ENCODE measurements at places on chromosomes 4 and X.

DNA sequence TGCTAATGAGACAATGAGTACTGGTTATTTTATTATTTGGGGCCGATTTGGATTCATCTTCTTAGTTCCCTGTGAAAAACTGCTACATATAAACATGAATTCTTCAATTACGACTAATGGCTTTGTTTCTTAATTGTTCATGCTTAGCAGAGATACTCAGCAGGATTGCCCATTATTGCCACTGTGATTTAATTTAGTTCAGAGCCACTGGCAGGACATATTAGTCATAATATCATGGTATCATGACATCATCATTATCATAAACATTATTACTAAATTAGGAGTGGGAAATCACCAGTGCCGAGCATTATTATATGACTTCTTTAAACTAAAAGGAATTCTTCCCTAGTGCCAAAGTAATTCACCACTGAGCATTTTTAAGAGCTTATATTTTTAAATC lies 201.4 kb downstream of the SPOCK3 start:
- no peak for DNase-seq

DNA sequence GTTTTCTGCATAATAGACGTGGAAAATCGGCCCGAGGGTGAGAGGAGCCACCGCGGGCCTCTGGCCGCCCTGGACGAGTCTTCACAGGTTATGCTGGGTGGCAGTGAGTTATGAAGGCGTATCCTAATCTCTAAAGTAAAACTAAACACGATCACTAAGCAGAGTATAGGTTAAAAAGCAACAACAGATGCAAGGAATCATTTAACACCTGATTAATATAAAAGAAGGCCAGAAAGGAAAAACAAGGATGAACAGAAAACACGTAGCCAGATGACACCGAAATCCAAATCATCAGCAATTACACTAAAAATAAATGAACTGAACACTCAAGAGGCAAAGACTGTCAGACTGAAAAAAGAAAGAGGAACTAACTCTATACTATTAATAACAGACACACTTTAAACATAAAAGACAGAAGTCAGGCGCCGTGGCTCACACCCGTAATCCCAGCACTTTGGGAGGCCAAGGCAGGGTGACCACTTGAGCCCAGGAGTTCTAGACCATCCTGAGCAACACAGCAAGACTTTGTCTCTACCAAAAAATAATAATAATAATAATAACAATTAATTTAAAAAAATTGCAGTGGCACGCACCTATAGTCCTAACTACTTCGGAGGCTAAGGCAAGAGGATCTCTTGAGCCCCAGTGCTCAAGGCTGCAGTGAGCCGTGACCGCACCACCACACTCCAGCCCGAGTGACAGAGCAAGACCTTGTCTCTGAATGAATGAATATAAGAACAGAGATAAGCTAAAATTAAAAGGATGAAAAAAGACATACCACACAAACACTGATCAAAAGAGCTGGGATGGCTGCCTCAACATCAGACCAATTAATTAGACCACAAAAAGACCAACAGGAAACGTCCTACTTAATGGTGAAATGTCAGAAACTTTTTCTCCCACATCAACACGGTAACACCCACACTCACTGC lies 30.0 kb downstream of the CTBP1 start:
- no peak for DNase-seq

DNA sequence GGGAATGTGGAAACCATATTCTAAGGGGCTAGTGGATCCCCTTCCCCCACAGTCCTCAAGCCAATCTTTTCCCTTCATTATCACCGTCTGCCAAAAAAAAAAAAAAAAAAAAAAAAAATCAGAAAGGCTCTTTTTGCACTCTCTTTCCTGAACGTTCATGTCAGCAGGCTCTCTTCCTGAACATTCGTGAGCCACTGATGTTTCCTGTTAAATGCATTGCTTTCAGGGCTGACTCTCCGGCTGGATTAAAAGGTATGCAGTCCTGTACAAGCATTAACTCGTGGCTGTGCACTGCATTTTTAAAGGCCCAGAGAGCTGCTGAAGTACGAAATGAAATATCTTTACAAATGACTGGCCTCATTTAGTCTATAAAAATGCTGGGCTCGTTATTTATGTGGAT lies 34.0 kb upstream of the TSPAN5 start:
- no peak for DNase-seq

DNA sequence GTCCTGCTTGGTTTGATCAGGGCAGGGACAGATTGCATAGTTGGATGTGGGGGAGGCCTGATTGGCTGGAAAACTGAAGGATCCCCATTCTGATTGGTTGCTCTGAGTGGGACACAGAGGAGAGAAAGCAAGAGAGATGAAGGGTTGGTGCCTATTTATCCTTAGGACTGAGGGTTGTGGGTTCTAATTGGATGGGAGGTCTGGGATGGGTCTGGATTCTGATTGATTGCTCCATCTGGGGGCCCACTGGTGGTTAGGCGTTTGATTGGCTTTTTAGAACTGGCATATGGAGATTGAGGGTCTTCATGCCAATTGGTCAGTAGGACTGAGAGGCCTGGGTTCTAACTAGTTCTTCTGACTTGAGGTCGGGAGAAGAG lies 644 bp upstream of the EBP start:
- no peak for DNase-seq

DNA sequence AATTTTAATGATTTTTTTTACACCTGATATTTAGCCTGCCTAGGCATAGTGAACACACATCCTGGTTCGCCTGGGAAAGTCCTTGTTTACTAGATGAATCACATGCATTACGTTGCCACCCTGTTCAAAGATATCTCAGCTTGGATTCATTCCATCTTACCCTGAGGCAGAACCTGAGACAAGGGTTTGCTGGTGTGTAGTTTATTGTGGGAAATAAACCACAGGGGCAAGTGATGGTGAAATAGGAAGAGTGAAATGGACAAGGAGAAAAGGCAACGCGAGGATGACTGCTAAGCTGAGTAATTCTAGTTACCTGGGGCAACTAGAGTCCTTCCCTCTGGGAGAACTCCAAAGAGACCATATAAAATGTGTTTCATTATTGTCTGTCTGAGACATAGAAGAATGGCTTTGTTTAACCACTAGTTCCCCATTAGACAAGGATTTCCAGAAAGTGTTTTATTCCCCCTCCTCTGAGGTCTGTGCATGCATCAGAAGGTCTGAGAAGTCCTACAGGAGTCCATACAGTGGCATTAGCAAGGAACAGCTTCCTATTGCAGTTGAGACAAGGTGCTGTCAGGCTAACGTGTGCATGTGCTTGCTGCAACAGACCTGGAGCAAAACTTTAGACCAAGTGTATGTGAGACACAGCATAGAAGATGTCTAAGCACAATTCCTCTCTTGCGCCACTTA lies 797.3 kb upstream of the FRG1 start:
- no peak for DNase-seq

DNA sequence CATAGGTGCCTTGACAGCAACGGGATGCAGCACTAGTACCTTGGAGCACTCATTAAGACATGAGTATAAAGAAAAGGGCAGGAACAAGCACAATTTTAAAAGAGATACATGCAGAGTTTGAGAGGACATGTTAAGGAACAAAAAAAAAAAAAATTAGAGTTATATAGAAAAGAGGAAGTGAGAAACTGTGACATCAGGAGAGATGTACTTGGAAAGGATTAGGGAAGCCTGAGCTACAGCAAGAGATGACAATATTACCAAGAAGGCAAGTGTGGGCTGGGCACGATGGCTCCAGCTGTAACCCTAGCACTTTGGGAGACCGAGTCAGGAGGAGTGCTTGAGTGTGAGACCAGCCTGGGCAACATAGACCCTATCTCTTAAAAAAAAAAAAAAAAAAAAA lies 37.4 kb downstream of the GPR143 start:
- DNase-seq, result no peak

GRCh38 chr4:86582410-86582809 lies 11.7 kb upstream of the PTPN13 start:
- DNase-seq, result no peak

GRCh38 chr4:48862038-48862437 lies 31.1 kb downstream of the OCIAD1 start:
- DNase-seq, result no peak

- no peak for DNase-seq
These were observed 52.5 kb downstream of the F11 start for GRCh38 chr4:186318481-186318880.

DNA sequence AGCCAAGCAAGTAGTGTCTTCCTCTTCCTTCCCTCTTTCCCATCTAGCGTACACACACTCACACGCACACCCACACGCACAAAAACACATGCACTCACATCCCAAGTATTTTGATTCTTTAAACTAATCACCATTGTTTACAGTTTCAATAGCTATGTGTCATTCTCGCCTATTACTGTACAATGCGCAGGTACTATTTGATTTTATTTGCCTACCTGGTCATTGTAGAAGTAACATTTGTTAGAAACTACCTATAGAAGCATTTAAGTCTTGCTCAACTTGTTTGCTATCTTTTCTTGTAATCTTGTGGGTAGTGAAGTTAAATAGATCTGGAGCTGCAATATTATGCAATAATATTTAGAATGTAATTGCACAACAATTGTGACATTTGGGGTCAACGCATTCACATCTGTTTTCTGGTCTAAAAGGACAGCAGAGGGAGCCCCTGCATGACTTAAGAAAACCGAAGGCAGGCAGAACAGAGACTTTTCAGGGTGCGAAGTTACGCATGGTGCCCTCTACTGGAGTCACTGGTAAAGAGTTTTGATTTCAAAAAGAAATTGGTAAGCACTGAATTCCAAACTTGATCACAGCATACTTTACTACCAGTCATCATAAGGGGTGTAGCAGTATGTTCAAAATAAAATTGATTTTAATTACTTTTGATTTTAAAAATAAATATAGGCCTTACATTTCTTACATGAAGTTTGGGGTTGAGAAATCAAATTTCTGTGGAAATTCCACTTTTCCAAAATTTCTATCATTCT lies 503.3 kb upstream of the FAM241A start:
- no peak for DNase-seq

DNA sequence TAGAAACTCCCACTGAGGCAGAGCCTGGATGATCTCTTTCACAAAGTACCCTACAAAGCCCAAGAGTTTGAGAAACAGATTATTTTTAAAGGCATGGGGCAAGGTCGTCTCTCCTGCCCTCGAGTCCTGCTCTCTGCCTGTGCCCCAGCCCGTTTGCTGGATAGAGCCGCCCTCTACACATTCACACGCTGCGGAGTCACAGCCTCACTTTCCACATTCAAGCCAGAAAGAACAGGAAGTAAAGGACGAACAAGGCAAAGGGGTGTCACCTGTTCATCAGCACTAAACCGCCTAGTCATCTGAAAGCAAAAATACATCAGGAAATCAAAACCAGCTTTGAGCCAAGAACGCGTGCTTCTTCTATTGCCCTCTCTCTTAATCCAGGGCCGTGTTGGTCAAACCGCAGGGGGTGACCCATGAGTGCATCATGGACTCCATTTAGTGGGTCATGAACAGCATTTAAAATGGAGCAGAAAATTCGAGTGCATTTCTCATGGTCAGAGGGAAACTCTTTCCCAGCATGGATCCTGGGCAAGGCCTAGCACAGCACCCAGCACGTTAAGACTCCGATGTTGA lies 83.4 kb downstream of the PHKA2 start:
- no peak for DNase-seq

DNA sequence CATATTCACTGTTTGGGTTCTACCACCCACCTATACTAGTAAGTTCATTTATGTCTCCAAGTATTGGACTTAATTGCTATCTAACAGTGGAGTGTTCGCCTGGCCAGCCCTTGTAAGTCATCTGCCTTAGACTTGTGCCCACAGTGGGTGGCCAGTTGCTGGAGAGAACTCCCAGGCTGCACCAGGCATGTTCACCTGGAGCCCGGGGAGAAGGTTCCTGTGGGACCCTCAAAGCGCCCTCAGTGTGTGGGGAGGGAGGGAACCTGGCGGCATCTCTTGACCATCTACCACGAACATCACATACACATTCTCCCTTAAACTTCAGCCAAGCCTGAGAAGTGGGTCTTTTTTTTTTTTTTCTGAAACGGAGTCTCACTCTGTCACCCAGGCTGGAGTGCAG lies 138.1 kb downstream of the CPZ start:
- no peak for DNase-seq
